Activated CD4-positive, alpha-beta T cell treated with anti-CD3 and anti-CD28 coated beads, Interleukin-2, amount 50 U/mL, for 4 hours (primary cell): ENCODE measurements at places on chromosomes 11 and 22.

DNA sequence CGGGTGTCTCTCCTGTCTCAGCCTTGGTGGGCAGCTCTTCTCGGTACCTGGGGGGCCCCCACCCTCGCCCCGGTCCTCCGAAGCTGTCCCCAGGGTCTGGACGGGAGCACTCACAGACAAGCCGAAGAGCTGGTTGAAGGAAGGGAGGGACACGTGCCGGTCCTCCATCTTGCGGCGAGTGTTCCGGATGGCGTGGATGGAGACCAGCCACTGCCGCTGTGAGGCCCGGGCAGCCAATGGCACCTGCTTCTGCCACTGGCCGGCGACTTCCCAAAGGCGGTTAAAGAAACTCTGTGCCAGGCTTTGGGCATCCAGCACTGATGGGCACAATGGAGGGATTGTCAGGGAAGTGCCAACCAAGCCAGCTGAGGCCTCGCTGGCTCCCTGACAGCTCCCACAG, 18.7 kb downstream of the PPM1F start:
- DNase-seq, result no peak

GRCh38 chr11:121099885-121100284, 1.2 kb upstream of the TECTA start:
- DNase-seq, result no peak

DNA sequence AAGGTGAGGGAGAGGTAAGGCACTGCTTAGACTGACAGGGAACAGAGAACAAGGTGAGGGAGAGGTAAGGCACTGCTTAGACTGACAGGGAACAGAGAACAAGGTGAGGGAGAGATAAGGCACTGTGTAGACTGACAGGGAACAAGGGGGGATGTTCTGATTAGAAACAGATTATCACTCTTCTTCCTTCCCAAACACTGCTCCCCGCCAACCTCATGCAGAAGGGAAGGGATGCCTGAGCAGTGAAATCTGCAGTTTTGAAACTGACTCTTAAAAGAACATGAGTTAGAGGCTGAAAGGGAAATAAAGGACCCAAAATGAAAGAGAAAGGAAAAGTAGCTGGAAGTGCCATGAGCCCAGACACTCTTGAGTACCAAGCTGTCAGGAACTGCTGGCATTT, 29.8 kb downstream of the NEFH start:
- DNase-seq, result no peak

- no peak for DNase-seq
Observed at GRCh38 chr22:26259510-26259909, 90.2 kb downstream of the SEZ6L start.

- DNase-seq, result no peak
Observed at GRCh38 chr22:43720716-43721115, 91.4 kb downstream of the EFCAB6 start.

DNA sequence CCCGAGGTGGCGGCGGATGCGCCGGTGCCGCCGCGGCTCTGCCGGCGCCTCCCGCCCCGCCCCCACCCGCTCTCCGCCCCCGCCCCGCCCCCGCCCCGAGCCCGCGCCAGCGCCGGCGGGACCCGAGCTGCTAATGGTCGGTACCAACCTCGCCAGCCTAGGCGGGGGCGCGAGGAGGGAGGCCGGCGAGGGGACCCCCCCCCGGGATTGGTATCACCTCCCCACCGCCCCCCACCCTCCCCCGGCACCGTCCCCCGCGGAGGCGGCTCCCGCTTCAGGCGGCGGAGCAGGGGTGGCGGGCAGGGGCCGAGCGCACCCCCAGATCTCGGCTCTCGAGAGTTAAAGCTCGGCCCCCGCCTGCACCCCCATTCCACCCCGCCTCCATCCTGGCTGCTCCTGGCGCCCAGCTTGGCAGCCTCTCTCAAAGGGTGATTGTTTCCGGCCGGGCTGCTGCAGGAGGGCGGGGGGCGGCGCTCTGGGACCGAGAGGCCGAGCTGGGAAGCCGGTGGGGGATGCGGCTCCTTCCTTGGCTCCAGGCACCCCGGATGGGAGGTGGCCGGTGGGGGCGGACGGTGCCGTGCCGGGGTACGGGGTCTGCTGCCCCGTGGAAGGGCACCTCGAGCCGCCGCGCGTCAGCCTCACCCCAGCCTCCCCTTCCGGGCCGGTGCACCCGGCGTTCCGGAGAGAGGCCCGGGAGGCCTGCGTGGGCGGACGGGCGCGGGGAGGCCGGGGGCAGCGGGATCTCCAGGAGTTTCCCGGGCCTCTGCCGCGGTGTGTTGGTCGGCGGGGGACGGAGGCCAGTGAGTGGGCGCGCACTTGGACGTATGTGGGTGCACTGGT, at the start of gene B3GAT1:
B3GAT1 (minus strand) TSS at position 40 of the 840 bp plus-strand sequence. CDS start 24,583 bp downstream, outside the sequence.
- peak; percentile 12 for DNase-seq
